ENCODE measurements at places on chromosomes 7 and 10.

DNA sequence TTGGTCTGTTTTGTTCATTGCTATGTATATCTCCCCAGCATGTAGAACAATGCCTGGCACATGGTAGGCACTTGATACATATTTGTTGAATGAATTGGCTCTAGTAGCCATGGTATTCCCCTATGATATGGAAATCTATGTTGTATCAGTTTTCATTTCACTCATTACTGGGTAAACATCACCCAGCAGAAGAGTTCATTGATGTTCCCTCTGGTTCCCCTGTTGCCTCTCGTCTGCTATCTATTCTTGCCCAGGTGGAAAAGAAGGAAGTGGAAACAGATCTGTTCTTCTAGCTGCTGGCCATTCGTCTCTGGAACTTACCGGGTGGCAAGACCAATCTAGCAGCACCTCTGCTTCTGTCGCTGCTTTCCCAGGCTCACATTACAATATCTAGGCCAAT, 71.5 kb downstream of the LRRC4 start:
- no peak for DNase-seq

DNA sequence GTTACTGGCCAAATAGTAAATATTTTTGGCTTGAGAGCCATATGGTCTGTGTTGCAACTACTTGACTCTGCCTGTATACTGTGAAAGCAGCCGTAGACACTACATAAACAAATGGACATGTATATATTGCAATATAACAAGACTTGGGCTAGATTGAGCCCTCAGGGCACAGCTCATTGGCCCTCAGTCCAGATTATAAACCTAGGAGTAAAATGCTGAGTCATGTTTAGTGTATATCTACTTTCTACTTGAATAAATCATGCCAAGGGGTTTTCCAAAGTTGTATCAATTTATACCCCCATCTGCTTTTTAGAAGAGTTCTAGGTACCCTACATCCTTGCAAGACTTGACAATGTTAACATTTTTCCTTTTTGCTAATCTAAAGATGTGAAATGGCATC, 27.4 kb upstream of the POU6F2 start:
- DNase-seq = no peak

DNA sequence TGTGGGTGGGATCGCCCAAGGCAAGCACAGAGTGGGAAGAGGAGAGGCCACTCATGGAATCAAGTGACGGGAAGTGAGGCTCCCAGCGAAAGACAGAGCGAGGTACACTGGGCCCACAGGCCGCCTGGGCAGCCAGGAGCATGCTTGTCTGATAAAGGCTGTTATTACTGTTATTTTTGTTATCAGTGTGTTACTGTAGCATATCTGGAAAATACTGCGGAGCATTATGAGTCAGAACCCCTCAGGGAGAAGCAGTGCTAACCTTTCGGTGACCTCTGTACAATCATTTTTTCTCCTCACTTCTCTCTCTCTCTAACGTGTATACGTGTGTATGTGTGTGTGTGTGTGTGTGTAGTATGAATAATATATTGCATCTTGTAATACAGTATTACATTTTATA, 3.8 kb upstream of the TCERG1L start:
- DNase-seq = no peak

GRCh38 chr7:127383123-127383835, 9.2 kb downstream of the ZNF800 start:
- no peak for DNase-seq

- DNase-seq = no peak
Measured at GRCh38 chr7:47978790-47979144, 648 bp downstream of the HUS1 start.

GRCh38 chr10:127736222-127736914, 617 bp upstream of the FOXI2 start:
- DNase-seq = no peak

DNA sequence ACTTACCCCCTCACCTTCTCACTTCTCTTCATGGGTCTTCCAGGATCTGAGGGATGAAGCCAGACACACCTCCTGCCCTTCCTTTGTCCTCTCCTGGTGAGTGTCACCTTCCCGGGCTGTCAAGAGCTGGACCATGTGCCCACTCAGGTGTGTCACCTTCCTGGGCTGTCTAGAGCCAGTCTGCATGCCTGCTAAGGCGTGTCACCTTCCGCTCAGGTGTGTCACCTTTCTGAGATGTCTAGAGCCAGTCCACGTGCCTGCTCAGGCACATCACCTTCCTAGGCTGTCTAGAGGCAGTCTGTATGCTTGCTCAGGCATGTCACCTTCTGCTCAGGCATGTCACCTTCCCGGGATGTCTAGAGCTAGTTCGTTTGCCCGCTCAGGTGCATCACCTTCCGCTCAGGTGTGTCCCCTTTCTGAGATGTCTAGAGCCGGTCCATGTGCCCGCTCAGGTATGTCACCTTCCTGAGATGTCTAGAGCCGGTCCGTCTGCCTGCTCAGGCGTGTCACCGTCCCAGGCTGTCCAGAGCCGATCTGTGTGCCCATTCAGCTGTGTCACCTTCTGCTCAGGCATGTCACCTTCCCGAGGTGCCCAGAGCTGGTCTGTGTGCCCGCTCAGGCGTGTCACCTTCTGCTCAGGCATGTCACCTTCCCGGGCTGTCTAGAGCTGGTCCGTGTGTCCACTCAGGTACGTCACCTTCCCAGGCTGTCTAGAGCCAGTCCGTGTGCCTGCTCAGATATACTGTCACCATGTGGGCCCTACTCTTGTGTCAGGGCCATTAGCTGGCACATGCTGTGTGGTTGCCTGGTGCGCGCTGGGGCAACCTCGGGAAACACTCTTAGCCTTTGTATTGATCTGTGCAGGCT, 245.3 kb downstream of the EBF3 start:
- DNase-seq = no peak

GRCh38 chr10:19611775-19612174, 204.5 kb upstream of the PLXDC2 start:
- DNase-seq = no peak

DNA sequence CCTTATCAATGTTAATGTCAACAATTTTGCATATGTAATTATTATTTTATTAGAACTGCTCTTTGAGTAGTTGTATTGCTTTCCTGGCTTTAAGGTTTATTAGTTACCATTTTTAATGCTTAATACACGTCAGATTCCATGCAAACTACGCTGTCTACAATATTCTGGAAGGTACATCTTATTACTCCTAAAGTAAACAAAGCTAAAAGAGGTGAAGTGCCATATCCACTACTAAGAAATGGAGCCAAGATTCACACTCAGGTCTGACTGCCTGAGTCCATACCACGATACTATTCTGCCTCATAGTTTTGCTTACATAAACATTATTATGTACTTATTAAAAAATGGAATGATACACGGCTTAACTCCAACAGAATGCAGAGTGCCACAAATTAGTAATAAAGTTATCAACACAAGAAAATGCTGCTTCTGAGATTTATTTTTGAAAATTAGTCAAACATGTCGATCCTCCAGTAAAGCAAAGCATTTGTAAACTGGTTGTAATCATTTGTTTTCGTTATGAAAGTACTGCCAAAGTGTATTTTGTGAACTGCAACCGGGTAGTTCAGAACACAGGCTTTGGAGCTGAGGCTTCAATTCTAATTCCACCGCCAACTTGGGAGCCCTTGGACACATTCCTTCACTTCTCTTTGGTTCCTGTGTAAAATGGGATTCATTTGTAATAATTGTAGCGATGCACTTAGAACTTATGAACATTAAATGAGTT, 1.1 kb upstream of the DMTF1 start:
- DNase-seq = no peak

GRCh38 chr7:45156516-45157272, 897 bp upstream of the RAMP3 start:
- no peak for DNase-seq

DNA sequence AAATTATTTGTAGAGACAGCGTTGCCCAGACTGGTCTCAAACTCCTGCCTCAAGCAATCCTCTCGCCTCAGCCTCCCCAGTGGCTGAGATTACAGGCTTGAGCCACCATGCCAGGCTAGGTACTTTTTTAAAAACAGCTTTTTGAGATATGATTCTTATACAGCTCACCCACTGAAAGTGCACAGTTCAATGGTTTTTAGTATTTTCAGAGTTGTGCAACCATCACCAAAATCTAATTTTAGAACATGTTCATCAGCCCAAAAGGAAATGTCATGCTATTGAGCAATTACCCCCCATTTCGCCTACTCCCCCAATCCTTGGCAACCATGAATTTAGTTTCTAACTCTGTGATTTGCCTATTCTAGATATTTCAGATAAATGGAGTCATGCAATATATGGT, 73.7 kb downstream of the EVX1 start:
- DNase-seq = no peak

DNA sequence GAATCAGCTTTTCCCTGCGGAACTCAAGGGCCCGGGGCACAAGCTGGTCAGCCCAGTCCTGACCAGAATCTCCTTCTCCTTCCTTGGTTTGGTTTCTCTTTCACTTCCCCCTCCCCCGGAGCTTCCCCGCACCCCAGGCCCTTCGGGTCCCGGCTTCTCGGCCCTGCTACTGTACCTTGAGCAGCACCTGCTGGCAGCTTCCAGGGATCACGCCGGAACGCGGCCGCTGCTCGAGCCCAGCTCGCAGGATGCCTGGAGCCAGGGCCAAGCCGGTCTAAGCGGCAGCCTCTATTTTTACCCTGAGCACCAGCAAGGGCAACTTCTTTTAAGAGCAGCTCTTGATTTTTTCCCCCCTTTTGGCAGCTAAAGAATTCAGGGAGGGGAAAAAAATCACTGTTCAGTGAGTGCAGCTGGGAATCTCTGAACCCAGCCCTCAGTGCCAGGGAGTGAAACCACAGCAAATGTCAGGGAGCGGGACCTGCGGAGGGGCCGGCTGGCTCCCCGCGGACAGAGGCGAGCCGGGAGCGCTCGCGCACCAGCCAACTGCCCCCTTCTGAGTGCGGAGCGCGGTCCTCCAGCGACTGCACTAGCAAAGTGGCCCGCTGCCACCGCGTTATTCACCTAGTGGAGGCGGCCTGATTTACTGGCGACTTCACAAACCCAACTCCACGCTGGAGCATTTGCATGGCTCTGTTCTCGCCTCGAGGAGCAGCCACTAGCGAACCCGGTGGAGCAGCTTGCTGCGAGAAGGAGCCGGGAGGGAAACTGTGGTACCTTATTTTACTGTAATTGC, 2.4 kb upstream of the INHBA start:
- DNase-seq = no peak

GRCh38 chr10:123761038-123761428, 94.9 kb downstream of the GPR26 start:
- no peak for DNase-seq

- no peak for DNase-seq
Measured at GRCh38 chr7:135792363-135792668, 43.7 kb upstream of the FAM180A start.

DNA sequence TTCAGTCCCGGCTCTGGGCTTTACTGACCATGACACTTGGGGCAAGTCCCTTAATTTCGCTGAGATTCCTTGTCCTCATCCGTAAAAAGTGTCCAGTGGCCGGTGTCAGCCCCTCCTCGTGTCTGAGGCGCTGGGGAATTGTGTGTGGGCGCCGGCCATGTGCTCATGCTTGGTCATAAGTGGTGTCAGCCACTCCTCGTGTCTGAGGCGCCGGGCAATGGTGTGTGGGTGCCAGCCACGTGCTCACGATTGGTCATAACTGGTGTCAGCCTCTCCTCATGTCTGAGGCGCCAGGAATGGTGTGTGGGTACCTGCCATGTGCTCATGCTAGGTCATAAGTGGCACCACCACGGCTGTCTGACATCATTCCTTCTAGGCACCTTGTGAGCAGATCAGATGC, 40.7 kb upstream of the DMBT1 start:
- DNase-seq = no peak

DNA sequence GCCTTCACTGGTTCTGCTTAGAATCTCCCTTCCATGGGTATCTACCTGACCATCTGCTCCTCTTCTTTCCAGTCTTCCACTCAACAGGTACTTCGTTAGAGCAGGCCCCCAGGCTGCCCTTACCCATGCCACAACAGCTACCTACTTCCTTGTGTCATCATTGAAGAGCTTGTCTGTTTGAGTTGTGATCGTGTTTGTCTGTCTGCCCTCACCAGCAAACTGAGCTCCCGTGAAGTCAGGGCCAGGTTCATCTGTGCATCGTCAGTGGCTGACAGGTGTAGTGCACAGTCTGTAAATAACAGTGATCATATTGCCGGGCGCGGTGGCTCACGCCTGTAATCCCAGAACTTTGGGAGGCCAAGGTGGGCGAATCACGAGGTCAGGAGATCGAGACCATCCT, 5.0 kb downstream of the NIPSNAP2 start:
- DNase-seq = no peak

DNA sequence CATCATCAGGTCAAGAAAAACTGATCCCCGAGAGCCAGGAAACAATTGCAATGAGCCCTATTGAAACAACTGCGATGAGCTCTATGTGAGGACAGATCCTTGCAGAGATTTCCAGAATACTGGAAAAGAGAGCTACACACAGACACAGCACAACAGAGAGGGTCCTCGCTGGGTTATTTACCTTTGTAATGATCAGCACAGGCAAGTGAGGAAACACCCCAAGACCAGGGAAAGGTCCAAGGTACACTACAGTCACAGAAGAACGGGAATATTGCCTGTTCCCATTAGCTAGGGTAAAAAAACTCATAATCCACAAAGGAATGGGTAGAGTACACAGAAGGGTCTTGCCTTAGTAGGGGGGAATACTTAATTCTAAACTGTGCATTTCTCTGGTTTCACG, 152.7 kb downstream of the ZNF438 start:
- DNase-seq = no peak

DNA sequence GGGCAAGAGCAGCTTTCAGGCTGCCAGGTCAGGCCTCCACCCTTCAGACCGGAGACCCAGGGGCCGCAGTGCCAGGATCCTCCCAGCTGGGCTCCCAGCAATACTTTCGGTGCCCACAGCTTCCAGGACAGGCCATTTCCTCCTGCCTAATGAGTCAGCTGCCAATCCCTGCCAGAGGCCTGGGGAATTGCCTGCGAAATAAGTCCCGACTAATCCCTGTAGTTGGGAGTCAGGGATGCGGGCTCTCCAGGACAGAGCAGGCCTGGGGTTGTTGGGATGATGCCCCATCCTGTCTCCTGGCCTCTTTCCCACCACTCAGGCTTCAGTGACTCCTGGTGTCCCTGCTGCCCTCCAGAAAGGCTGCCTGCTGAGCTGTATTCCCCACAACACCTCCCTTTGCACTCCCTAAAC, 143.5 kb upstream of the UNC5B start:
- no peak for DNase-seq

GRCh38 chr7:64990216-64990615, 620 bp downstream of the ZNF117 start:
- no peak for DNase-seq

- DNase-seq = no peak
Measured at GRCh38 chr10:102602272-102603045, 41.8 kb upstream of the TRIM8 start.

GRCh38 chr7:82286096-82286797, 157.3 kb downstream of the CACNA2D1 start:
- DNase-seq = no peak

- no peak for DNase-seq
Measured at GRCh38 chr7:138979226-138979979, 1.8 kb downstream of the KIAA1549 start.

GRCh38 chr7:21508538-21508937, 34.3 kb upstream of the DNAH11 start:
- no peak for DNase-seq
